ENCODE measurements at places on chromosomes 5 and 9.

DNA sequence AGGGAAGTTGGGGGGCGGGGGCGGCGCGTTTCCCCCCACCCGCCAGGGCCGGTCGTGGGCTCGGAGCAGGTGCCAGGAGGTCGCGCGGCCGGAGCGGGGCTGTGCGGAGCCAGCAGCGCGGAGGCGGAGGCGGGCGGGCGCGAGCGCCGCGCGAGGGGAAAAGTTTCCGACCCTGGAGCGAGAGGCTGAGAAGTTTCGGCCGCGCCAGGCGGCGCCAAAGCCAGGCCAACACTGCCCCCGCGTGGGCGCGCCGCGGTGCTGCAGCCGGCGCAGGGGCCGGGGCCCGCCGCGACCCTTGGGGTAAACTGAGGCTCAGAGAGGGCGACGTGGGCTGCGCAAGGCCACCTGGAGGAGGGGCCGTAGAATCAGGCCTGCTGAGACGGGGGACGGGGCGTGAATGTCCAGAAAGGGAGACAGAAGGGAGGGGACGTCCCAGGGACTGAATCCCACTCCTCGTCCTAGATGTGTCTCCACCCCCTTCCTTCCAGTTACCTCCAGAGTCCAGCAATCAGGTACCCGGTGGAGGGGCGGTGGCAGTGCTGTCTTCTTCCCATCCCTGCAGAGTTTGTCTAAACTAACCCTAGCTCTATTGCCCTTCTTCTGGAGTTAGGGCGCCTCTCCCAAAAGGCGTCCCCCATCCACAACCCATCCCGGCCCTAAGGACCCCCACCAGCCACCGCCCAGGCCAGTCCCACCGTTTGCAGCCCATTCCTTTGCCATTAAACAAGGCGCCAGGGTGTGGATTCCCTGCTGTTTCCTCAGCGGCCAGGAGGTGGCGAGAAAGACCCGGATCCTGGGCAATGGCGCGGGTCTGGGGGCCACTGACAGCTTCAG lies 10.2 kb downstream of the C9orf50 start:
- DNase-seq, result no peak

DNA sequence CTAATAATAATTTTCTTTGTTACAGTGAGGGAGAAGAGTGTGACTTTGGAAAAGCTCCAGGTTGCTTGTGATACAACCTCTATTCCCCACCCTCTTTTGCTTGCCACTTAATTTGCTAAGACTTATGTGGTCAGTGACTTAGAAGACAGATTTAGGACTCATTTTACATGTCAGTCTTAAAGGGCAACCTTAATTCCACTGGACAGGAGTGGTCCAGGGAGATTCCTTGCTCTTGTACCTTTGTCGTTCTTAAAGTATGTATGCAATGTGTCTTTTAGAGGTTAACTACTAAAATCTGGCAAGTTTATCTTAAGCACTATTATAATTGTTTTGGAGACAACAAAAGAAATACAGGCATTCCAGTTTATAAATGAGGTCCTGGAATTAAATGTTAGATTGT lies 20.0 kb downstream of the SLC30A5 start:
- no peak for DNase-seq

GRCh38 chr5:175378444-175379028 lies 65.4 kb downstream of the DRD1 start:
- DNase-seq, result peak; percentile 80

DNA sequence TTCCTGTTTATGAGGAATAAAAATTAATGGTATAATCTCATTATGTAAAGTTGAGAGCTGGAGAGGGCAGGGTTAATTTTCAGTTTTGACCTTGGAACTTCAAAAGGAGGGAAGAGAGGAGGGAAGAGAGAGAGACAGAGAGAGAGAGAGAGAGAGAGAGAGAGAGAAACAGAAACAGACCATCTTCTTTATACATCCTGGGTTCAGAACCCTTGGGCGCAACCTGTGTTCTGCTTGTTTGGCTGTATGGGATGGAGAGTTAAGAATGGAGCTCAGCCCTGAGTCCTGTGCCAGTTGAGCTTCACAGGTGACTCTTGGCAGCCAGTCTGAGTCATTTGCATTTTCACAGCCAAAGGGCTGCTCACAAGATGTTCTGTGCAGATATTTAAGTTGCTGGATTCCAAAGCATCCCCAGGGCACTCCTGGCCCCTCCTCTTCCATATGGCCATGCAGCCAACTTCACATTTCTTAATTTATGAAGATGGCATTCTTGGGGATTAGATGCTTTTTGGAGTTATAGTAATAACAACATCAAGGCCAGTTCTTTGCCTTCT lies 143.5 kb downstream of the CARTPT start:
- DNase-seq, result no peak

DNA sequence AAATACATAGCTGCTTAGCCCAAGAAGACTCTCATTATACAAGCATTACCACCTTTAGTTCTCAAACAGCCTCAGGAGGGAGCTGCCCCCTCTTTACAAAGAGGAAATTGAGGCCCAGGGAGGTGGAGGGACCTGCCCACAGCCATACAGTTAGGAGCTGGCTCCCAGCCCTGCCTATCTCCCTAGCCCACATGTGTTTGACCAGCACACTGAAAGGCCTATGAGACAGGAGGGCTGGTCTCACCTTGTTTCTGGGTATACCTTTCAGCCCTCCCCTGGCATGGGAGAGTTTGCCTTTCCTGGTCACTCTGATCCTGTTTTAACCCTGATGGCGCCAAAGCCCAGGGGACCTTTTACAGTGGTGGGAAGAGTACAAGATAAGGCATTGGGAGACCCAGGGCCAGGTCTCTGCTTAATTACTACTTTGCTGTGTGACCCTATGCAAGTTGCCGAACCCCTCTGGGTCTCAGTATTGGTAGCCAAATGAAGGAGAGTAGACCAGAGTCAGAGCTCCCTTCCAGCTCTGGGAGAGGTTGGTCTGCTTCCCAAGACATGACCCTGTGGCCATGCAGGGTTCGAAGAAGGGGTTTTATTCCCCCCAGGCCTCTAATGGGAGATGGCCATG lies 60.9 kb upstream of the RPL26L1 start:
- no peak for DNase-seq

- DNase-seq, result no peak
These were observed 193.4 kb downstream of the ARRDC3 start for GRCh38 chr5:91189480-91190313.

GRCh38 chr9:110255463-110256379 lies 586 bp downstream of the TXN start:
- no peak for DNase-seq

GRCh38 chr5:38695021-38695958 lies 138.8 kb upstream of the LIFR start:
- DNase-seq, result no peak

GRCh38 chr5:153827397-153827796 lies 211.3 kb downstream of the FAM114A2 start:
- DNase-seq, result no peak

DNA sequence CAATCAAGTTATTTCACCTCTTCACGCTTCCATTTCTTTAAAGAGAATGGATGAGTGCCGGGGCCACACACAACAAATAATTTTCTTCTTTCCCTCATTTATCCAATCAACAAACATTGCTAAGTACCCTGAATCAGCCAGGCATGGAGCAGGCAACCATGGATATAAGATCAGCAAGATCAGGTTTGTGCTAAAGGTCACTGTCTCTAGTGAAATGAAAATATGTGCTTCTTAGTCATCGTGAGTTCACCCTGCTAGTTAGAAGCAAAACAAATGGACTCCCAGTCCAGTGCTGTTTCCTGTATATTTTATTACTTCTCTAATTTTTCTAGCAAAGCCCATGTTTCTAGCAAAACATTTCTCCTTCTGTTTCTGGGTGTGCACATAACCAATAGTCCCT lies 629.2 kb downstream of the BNC2 start:
- DNase-seq, result no peak

GRCh38 chr5:5209089-5209488 lies 69.0 kb downstream of the ADAMTS16 start:
- no peak for DNase-seq

- DNase-seq, result no peak
These were observed 63.7 kb downstream of the CXXC5 start for GRCh38 chr5:139711906-139712224.

DNA sequence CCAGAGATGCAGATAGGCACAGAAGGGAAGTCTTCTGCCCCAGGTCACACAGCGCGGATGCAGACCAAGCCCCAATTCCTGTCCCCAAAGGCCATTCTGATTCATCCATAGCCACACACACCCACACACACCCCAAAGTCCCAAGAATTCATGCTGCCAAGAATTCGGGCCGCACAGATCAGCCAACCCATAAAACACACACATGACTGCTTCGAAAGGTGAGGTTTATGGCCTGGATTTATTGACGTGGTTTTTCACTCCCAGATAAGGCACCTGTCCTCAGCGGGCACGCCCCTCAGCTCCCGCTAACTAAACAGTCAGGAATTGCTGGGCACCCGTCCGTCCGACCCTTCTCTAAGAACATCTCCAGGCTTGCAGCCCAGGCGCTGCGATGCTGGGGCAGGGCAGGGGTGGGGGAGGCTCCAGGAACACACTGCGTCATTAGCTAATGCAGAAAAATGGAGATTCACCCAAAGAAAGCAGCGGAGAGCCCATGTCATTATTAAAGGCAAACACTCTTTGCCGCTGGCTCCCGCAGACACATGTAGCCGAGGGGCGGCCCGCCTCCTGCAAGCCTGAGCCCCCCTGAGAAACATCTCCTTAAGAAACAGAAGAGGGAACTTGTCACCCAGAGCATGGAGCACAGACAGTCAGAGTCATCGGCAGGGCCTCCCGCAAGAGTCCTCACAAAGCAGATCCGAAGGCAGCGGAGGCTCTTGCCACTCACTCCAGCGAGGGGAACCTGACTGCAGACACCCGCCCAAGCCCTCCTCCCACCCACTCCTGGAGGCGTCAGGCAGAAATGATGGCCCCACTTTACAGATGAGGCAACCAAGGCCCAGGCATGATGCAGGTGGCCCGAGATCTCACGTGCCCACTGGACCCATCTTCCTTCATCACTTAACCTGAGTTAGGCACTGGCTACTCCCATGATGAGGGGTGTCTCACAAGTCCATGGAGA lies 19.9 kb downstream of the VAV2 start:
- DNase-seq, result no peak

GRCh38 chr5:52378237-52378636 lies 409.5 kb upstream of the ITGA1 start:
- DNase-seq, result no peak

DNA sequence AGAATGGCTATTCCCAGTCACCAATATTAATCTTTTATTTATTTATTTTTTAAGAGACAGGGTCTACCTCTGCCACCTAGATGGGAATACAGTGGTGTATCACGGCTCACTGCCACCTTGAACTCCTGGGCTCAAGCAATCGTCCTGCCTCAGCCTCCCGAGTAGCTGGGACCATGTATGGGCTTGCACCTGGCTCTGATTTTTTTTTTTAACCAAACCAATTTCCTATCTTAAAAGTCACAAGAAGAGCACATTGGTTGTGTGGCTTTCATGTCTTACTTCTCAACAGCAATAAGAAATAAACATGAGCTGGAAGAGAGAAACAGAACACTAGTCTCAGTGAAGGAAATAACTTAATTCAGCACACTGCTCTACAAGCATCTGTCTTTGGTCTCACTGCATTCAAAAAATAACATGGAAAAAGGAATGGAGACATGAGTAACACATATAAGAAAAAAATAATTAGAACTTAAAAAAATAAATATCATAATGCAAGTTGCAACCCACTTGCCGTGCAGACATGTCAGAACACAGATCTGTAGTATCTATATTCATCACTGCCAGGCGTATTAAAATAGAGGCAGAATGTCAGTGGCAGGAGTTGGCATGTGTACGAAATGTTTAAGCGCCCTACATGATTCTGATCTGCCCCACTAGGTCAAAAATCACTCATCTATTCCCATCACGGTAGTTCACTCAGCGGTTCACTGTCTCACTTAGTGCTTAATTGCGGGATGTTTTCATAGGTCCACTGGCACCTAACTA lies 66.4 kb downstream of the EFNA5 start:
- no peak for DNase-seq

GRCh38 chr5:142421228-142421617 lies 96.4 kb upstream of the SPRY4 start:
- no peak for DNase-seq

DNA sequence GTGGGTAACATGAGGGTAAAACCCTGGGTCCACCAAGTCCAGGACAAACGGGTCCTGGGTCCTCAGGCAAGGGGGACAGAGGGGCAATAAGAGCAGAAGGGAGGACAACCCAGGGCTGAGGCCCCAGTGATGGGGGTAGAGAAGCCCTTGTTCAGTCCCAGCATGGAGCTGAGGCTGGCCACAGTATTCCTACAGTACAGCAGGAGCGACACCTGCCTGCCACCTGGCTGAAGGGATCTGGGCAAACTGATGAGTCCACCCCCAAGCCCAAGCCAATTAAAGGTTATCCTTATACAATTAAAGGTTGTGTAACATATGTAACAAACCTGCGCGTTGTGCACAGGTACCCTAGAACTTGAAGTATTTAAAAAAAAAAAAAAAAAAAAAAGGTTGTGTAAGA lies 97.7 kb upstream of the LRRTM2 start:
- no peak for DNase-seq

GRCh38 chr5:3056866-3057265 lies 305.4 kb upstream of the IRX2 start:
- no peak for DNase-seq

DNA sequence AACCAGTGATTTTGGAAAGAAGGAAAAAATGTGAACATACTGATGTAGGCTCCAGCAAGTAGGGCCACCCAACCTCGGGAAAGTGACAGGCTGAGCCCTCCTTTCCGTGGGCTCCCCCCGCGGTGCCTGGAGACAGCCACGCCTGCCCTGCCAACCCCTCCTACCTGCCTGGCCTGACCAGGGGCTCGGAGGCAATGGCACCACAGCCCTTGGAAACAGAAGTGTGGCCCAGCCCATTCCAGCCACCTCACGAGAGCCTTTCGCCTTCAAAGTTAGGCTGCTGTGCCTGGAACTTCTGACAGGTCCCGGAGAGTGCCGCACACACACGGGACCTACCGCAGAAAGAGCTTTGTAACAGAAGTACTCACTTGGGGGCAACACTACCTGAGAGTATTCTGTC lies 49.5 kb upstream of the LRRC14B start:
- DNase-seq, result no peak

DNA sequence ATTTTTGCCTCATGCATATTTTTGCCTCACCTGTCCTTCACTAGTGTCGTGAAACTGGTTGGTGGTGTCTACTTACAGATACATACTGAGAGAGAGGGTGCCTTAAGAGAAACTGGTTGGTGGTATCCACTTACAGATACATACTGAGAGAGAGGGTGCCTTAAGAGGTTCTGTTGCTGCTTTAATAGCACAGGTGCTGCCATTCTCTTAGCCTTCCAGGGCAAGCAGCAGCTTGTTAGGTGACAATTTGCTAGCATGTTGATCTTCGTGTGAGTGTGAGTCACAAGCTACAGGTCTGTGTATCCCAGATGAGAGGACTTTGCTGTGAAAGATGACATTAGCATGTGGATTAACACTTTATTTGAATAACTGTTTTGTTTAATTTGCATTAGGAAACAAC lies 1.4 kb downstream of the PTTG1 start:
- DNase-seq, result peak; percentile 81

GRCh38 chr5:137218896-137219295 lies 280.2 kb downstream of the SPOCK1 start:
- no peak for DNase-seq

- no peak for DNase-seq
These were observed 232.8 kb downstream of the TLE1 start for GRCh38 chr9:81456431-81457006.
